ENCODE measurements at places on chromosomes 3 and 15.

GRCh38 chr3:9147215-9147895 is 102.1 kb downstream of the SRGAP3 start:
- no peak for DNase-seq

- no peak for DNase-seq
Measured at GRCh38 chr3:46681856-46682540, 11.5 kb downstream of the ALS2CL start.

- DNase-seq: no peak
Measured at GRCh38 chr15:58463815-58464650, 32.2 kb downstream of the LIPC start.

DNA sequence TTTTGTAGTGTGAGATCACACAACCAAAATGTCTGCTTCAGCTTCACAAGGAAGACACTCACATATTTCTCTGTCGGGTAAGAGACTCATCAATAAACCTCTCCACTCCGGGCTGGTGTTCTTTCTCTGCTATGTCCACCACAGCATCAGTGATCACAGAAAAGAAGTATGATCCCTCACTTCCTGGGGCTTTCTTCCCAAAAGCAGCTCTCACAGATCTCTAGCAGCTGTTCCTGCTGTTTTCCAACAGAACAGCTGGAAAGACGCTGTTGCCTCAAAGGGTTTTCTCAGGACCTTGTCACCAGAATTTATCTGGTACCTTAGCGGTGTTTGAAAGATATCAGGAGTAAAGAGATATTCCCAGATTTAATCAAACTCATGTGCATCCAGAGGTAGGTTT is 46.4 kb downstream of the GATM start:
- DNase-seq: no peak

DNA sequence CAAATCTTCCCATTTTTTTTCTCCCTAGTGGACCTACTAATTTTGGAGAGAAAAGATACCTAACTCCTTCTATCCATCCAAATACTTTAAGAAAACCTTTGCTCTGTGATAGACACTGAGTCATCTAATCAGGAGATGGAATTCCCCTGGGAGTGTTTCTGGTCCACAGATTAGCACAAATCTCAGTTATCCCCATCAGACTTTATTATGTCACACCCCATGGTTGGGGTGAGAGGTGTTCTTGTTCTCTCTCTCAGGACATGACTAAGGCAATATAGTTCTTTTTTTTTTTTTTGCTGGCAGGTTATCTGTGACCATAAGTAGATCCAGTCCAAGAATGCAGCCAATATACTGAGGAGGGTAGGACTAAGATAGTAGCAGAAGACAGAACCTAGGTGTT is 15.8 kb downstream of the SLC9A9 start:
- DNase-seq: no peak

- no peak for DNase-seq
Measured at GRCh38 chr15:85615930-85616329, 178.8 kb downstream of the KLHL25 start.

GRCh38 chr15:32819448-32819847 is 101.6 kb downstream of the GREM1 start:
- DNase-seq: no peak

DNA sequence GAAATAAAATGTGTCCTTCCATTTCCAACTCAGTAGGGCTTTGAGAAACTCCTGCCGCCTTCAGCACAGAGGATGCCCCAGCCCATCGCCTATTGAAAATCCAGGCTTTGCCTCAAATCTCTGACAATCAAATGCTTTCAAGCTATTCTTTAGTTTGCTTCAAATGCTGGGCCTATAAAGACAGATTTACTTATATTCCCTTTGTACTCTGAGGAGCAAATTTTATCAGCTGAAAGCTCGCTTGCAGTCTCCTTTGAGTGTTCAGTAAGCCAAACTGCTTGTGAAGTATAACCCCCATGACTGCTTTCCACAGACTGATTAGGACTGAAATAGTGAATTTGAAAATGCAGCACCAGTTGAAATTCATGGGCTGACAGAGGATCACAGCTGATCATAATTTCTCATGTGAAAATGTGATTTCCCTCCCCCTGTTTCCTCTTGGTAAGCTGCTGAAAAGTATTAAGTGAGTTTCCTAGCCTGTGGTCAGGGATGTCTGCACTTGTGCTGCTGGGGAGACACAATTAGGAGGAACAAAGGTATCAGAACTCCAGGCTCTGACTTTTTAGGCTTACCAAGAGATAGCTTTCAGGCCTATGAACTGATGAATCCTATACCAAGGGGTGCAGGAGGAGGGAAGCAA is 563.4 kb upstream of the TGFBR2 start:
- DNase-seq: no peak

GRCh38 chr3:160150066-160150465 is 75.2 kb upstream of the C3orf80 start:
- DNase-seq: no peak

Measured in stimulated activated CD4-positive, alpha-beta T cell treated with anti-CD3 and anti-CD28 coated beads, Interleukin-12 subunit alpha, Interleukin-12 subunit beta, amount 100 ng/mL, for 48 hours (primary cell).